ENCODE measurements at places on chromosomes 7 and 10.

- DNase-seq, result no peak
Measured at GRCh38 chr10:14587540-14588083, 187.1 kb downstream of the FAM107B start.

GRCh38 chr7:47943676-47944474 lies 4.4 kb downstream of the PKD1L1 start:
- DNase-seq, result no peak

DNA sequence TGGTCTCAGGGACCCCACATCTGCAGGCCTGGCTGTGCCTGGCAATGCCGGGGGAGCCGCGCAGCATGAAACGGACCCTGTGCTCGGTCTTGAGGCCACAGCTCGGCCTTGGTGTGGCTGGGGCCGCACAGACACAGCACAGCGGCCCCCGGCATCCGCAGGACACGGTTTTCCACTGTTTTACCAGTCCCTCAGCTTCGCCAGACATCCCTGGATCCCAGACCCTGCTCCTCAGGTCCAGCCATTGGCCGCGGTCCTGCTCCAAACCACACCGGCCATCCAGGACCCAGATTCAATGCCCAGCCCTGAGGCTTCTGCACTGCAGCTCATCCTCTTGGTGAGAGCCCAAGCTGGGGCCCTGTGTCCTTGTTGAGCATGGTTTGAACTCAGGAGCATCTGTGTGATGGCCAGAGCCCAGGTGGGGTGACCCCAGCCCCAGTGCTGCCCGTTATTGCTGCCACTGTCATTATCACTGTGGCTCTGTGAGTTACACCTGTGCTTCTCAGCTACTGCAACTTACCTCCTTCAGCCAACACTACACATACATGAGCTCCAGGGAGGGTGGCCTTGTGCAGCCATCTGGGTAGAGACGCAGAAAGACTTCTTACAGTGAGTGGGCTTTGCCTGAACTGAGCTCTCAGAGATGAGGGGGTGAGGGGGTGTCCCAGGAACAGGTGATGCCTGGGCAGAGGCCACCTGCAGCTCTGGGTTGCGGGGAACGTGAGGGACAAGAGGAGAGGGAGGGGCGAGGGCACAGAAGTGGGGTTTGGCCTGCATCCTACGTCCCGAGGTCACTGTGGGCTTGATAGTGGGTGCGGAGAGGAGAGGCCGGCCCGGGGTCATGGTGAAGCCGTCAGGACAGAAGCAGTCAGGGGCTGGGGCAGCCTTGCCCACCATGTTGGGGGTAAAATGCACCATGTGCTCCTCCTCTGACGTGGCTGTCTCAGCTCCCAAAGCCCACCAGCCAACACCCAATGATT lies 567.6 kb downstream of the PTPRN2 start:
- no peak for DNase-seq

DNA sequence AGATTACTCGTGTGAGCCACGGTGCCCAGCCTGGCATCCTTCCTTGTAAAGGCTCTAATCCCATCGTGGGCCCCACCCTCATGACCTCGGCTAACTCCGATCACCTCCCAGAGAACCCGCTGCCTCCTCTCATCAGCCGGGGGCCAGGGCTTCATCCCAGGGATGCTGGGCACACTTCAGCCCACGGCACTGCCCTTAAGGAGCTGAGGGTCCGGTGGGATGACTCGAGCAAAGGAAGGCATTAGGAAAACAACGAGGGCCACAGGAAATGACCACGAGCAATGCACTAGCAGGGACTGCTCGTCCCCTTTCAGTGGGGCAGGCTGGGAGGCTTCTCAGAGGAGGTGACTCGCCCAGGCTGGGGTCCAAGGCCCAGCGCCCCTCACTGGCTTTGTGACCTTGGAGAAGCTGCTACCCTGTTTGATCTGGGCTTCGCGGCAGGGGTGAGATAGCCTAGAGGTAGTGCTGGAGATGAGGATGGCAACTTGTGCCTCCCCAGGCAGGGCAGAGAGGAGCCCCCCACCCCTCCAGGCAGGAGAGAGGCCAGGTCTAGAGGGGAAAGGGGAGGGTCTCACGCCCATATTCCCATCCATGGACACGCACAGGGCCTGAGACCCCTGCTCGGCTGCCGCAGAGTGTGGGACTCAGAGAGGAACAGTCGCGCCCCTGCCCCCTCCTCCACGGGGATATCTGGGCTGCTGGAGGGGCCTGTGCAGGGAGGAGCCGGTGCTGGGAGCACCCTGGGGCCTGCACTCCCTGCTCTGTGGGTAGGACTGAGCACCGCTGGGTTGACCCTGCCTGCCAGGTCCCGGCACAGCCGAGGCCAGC lies 26.8 kb downstream of the ELFN1 start:
- DNase-seq, result peak; percentile 10

DNA sequence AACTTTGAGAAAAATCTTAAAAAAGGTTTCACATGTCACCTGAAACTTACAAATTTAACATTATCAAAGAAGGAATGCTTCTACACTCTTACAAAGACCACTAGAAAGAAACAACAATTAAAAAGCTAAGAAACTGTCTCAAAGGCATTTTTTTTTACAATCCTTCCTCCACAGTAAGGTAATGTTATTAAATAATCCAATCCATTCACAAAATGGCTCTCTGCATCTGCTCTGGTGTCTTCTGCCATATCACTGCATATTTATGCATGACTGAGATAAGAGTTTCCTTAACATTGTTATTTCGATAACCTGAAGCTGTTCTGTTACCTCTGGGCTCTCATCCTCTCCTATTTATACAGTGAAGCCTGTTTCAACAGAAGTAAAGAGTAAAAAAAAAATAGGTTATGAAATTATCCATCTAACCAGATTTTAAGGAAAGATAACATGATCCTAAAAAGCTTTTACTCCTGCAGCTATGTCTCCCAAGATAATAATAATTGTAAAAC lies 8.5 kb downstream of the HNRNPA2B1 start:
- no peak for DNase-seq

DNA sequence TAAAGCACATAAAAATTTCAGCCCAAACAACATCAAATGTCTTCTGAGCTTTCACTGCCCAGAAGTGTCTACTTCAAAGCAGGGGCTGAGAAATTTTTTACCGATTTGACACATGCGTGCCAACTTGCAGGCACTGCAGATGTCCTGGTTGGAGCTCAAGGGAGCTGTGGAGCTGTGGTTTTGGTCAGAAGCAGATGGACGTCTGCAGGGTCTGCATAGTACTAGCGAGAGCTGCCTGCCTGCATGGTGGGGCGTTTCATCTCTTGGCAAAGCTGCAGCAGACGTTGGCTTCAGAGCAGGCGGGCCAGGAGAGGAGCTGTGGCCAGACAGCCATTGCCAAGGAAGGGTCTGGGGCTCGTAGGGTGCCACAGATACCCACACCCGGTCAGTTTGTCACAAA lies 296.7 kb downstream of the GLRX3 start:
- no peak for DNase-seq

DNA sequence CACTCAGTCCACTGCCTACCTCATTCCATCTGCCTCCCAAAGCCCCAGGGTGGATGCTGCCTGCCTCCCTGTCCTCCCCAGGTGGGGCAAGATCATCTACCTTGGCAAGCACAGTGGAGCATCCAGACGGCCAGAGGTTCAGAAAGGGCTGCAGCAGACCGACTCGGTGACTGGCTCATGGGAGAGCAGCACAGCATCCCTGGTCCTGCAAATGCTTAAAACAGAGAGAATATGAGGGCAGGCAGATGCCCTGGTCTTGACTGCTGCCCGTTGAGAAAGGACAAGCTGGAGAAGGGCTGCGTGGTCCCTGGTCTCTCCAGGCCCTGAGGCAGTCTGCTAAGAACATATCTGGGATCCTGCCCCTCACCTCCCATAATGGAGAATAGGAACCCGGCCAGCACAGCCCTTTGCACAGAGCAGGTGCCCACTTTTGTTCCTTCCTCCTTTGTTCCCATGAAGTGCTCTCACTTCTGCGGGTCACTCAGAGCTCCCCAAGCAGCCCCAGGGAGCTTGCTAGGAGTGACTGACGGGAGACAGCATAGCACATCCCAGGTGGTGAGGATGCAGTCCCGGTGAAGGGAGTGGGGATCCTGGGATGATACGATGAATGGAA lies 1.4 kb downstream of the HPS1 start:
- DNase-seq, result no peak

GRCh38 chr7:98836811-98837629 lies 32.8 kb downstream of the TMEM130 start:
- peak; percentile 90 for DNase-seq

DNA sequence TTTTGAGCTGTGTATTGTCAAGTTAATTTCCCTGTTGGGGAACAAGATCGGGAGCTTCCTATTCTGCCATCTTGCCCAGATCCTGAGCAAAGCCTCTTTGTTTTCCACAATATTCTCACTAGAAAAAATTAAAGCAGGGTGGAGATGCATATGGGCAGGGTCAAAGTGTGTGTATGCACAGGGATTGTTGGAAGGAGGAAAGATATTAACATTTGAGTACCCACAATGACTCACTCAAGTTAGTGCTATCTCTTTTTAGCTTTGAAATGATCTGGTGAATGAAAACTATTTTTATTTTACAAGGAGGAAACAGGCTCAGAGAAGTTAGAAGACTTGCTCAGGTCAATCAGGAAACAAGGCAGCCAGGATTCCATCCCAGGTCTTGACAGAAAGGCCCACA lies 6.7 kb upstream of the BTBD16 start:
- no peak for DNase-seq

DNA sequence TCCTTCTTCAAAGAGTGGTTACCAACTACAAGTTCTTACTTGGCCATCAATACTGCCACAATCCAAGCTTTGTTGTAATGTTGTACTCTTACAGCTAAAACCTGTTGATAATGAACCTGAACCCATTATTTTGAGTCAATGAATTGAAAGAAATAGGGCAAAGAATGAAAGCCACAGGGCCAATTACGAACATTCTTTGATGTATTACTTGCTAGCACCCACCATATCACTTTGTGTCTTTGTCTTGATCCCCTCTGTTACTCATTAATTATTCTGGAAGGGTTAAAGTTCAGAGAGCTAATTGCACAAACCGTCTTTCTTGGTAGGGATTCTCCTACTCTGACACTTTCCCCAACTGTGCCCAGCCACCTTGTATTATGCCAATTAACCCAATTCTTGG lies 53.2 kb upstream of the TFEC start:
- DNase-seq, result no peak

DNA sequence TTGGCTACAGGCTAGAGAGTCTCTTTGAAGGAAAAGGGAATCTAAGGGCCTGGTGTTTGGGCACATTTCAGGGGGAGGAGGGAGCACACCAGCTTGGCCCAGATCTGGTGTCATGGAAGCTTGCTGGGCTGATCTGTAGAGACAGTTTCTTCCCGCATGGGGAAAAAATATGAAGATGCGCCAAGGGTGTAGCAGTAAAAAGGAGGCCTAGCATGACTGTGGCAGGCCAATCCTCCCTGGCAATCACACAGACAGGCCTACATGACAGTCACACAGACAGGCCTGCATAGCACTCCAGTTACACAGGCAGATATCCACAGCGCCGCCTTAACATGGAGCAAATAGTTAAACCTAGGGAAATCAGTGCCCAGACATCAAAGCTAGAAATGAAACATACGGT lies 123.6 kb upstream of the KIF5B start:
- DNase-seq, result no peak

Measured in WTC11 (cell line).